SJSA1 (cell line): ENCODE measurements at places on chromosomes 12 and 14.
A peak's percentile ranks its signal among the peaks of the same experiment; 100 is the strongest.

- no peak for DNase-seq
These were observed 59.5 kb downstream of the SMUG1 start for GRCh38 chr12:54129028-54129903.

- DNase-seq, result peak; percentile 69
These were observed 569 bp upstream of the ARHGEF40 start for GRCh38 chr14:21069388-21070082.

DNA sequence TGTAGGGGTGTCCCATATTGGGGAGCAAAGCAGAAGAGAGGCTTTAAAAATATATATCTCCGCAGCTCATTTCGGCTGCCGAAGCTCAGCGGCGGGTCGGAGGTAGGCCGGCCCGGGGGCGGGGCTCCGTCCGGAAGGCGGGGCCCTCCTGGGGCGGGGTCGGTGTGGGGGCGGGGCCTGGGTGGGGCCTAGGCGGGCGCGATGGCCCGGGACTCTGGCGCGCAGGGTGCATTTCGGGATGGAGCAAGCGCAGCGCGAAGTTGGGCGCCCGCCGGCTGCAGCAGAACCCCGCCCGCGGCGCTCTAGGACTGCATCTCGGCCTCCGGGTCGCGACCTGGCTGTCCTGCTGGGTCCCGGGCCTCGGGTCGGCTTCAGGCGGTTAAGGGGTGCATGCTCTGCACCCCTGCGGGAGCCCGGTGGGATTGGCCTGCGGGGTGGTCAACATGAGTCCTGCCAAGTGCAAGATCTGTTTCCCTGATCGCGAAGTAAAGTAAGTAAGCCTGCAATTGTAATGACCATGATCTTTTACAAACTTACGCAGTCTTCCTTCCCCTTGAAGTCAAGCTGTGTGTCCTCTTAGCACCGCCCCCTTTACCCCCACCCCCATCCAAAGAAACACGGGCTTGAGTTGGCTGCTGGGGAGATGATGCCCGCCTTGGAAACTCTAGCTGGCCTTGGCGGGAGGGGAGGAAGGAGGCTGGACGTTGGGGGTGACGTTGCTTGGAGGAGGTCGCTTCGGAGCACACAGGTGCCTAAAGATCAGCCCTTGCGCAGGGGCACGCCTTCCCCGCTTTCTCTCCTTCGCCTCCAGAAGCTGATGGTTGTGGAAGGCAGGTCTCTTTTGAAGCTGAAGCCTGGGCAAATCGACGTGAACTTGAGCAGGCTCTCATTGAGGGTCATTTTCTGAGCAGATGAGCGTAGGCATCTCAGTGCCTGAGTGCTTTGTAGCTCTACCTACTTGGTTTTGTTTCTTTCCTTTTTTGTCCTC lies 38.4 kb downstream of the ACACB start:
- DNase-seq, result peak; percentile 68

- DNase-seq, result no peak
These were observed 291.8 kb downstream of the ETNK1 start for GRCh38 chr12:22916815-22917214.

- no peak for DNase-seq
These were observed 25.1 kb downstream of the ANAPC5 start for GRCh38 chr12:121326996-121327674.

- no peak for DNase-seq
These were observed 32.6 kb downstream of the RPH3A start for GRCh38 chr12:112824166-112824565.

DNA sequence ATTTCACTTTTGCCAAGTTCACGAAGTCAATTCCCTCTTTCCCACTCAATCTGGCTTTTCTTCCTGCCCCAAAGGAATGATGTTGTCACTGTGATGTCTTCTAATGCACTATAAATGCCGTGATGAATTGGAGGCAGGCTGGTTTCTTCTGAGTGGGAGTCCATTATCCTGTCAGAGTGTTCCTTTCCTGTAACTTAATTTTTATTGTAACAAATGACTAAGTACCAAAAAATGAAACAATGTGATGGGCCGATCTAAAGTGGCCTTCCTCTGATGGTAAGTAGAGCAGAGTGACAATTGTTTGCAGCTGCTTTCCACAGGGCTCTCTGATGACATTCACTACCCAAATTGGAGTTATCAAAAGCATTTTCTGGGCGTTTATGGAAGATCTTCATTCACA lies 22.2 kb downstream of the TMEM30B start:
- DNase-seq, result peak; percentile 52

- DNase-seq, result no peak
These were observed 23.4 kb upstream of the SLC35F4 start for GRCh38 chr14:57889245-57889644.

- DNase-seq, result peak; percentile 29
These were observed 752 bp downstream of the PRICKLE1 start for GRCh38 chr12:42588524-42589464.

GRCh38 chr14:82830596-82830995 lies 1296.9 kb upstream of the SEL1L start:
- DNase-seq, result no peak

DNA sequence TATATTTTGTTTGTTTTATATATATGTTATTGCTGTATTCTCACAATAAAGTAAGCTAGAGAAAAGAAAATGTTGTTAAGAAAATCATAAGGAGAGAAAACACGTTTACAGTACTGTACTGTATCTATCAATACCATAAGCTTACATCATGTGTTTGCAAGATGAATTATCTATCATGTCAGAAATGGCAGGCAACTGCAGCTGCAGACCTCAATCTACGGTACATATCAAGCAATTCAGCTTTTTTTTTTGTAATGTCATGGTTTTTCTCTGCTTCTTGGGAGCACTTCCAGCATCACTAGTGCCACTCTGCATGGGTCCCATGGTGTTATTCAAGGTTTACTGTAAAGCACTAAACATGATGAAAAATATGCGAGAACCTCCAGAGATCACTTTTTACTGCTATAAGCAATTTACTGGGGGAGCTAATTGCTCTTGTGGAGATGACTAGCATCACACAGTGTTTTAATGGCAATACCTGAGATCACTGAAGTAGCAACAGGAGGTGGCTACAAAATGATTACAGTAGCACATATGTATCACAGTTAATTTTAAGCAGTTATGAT lies 9.0 kb upstream of the KRT2 start:
- DNase-seq, result no peak

DNA sequence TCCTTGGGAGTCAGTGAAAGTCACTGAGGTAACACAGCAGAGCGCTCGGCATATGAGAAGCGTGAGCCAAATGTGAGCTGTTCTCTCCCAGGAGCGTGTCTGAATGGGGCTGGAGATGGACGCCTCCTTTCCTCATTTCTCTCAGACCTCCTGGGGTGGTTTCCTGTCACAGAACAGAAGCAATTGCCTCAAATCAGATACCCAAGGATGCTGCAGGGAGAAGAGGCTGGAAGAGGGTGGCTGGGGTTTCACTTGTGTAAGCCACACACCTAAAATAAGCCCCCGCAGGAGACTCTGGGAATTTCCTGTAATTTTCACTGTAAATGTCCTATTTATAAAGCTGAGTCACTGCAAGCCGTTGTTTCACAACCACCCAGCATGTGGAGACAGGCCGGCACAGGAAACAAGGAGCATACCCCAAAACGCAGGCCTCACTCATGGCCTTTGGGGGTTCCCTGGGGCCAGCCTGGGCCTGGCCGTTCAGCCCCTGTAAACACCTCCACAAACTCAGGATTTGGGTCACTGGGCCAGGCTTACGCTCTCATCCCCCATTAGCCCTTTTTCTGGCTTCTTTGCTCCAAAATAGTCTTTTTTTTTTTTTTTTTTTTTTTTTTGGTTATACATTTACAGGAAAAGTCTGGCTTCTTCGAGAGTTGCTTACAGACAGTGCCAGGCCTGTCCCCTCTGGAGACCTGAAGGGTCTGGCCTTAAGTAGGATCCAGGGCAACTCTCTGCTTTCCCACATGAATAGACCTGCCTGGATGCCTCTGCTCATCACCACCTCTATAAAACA lies 55.3 kb downstream of the VCPKMT start:
- DNase-seq, result peak; percentile 89

DNA sequence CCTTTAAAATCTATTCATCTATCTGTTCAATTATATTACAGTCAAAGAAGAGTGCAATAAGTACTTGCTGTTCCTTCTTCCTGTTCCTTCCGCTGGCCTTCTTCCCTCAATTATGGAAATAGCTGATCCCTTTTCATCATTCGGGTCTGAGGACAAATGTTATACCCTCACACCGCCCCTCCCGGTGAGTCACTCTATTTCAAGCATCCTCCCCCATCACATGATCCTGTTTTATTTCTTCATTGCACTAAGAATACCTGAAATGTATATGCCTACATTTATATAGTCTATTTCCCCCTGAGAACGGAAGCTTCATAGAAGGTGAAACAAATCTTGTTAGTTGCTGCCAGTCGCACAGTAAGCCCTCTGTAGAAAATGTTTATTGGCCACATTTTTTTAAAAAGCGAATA lies 2.5 kb downstream of the SLC38A1 start:
- DNase-seq, result no peak

DNA sequence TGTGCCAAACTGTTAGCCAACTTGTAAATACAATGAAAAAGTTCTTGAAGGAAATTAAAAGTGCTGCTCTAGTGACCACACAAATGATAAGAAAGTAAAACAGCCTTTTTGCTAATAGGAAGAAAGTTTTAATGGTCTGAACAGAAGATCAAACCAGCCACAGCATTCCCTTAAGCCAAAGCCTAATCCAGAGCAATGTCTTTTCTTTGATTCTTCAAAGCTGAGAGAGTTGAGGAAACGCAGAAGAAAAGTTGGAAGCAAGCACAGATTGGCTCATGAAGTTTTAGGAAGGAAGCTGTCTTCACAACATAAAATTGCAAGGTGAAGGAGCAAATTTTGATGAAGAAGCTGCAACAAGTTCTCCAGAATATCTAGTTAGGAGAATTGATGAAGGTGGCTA lies 213.8 kb downstream of the ATXN7L3B start:
- no peak for DNase-seq

DNA sequence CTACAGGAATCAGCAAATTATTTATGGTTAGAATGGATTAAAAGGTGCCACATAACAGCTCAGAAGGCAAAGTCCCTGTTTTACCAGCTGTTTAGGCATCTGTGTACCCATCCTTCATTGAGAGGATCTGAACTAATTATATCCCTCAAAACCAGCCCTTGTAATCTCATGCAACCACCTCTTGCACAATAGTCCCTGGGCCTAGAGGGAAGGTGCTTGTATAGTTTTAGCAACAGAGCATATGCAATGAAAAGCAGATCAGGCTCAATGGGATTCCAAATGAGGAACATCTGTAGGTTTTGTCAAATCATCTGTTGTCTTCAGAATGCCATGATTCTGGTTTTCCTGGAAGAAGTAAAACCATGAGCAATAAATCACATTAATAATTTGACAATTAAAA lies 26.0 kb upstream of the GLIPR1L2 start:
- DNase-seq, result no peak

- no peak for DNase-seq
These were observed 68.7 kb downstream of the SLC35F4 start for GRCh38 chr14:57797160-57797559.

GRCh38 chr12:108205864-108206263 lies 76.8 kb downstream of the WSCD2 start:
- DNase-seq, result no peak

GRCh38 chr12:69821456-69822159 lies 3.4 kb upstream of the MYRFL start:
- DNase-seq, result no peak

DNA sequence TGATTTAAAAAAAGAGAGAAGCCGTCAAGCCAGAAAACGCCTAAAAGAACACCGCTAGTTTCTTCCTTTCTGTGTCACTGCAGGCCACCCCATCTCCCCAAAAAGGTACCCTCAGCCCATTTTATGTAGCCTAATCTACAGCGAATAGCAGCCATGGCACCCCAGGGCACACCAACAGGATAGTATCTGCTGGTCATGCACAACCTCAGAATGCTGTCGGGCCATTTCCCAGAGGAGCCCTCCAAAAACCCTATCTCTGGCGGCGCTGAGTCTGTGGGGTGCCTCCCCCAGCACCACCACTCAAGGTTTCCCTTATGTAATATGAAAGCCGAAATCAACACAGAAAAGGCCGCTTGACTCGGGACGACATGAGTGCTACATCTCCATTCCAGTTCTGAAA lies 98.9 kb downstream of the BCL11B start:
- DNase-seq, result no peak
